ENCODE measurements at places on chromosomes 12 and 14.
A peak's percentile ranks its signal among the peaks of the same experiment; 100 is the strongest.

GRCh38 chr12:123602651-123603195, 824 bp downstream of the DDX55 start:
- DNase-seq, result peak; percentile 81

DNA sequence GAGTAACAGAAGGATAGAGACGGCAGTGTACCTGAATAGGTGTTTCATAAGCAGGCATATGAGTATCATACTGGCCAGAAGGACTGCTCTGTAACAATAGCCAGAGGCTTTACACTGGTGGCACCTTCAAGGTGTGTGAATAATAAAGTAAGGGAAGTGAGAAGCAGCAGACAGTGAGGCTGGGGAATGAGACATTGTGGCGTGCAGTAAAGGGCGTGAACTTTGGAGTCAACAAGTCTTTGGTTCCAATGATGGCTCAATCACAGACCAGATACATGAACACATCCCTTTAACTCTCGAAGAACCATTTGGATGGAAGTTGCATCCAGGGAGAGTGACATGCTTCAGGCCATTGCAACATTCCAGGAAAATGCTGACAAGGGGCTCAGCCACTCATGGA, 32.0 kb upstream of the CCND2 start:
- no peak for DNase-seq

DNA sequence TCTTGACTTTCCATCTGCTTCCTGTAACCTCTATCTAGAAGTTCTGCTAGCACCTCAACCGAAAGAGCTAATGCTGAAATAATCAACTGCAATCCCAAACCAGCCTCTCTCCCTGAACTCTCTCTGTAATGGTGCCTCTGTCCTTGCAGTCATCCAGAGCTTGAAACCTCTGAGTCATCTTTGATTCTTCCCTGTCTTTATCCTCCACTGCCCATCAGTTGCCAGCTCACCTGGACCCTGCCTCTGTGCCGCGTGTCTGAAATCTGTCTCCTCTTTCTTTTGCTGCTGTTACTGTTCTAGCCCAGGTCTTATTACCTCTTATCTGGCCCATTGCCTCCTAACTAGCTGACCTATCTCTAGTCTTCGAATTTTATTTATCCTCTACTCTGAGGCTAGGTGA, 15.5 kb downstream of the CLSTN3 start:
- DNase-seq, result peak; percentile 39

GRCh38 chr12:11870041-11870451, 200.7 kb upstream of the BCL2L14 start:
- no peak for DNase-seq

- no peak for DNase-seq
Measured at GRCh38 chr12:129245769-129246168, 392.5 kb downstream of the GLT1D1 start.

GRCh38 chr12:47742253-47742825, 16.3 kb downstream of the RAPGEF3 start:
- DNase-seq, result peak; percentile 87

DNA sequence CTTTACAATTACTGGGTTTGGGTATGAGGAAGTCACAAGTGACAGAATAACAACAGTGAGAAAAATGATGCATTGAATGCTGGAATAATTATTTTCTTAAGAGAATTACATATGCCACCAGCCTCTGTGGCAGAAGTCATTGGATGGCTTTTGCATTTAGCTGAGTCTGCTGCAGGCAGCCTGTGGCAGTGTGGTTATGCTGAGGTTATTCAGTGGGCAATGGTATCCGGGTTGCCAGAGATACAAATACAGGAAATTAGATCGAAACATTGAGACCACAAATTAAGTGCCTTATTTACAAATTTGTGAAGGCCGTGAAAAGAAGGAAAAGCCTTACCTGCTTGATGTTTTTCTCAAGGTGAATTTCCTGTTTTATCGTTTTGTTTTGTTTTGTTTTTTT, 1050.0 kb downstream of the GALC start:
- no peak for DNase-seq

DNA sequence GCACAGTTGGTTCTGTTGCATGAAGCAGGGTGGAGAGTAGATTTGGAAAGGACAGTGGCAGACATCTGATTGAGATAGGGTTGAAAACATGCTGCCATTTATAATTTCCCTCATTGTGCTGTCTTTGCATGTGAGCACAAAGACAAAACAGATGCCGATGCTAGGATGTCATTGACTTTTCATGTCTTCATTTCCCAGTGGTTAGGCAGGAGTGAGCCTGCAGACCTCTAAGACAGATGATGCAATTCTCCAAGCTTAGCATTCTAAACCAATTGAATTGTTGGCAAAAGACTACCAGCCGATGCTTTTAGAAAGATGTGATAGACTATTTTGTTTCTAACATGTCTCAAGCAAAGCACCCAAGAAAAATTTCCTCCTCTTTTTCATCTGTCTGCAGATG, 37.1 kb upstream of the PELI2 start:
- DNase-seq, result no peak

DNA sequence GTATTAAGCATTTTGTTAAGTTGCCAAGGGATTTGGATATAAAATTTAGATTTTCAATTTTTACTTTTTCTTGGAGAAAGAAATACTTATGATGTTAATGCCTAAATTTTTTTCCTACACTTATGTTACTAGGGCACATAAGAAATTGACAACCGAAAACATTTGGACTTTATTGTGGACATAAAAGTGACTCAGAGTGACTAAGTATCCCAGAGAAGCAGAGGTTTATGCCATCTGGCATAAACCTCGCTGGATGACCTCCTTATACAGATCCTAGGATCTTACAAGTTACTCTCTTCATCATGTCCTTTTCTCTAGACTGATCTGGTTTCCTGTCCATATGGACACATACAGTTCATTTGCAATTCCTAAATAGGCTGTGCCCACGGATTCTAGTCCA, 89.8 kb downstream of the RERG start:
- DNase-seq, result peak; percentile 9

- no peak for DNase-seq
Measured at GRCh38 chr12:78241446-78241845, 410.8 kb downstream of the NAV3 start.

GRCh38 chr12:4962539-4963486, 53.1 kb downstream of the KCNA1 start:
- no peak for DNase-seq

- peak; percentile 62 for DNase-seq
Measured at GRCh38 chr12:77325511-77326236, 260.3 kb upstream of the E2F7 start.

DNA sequence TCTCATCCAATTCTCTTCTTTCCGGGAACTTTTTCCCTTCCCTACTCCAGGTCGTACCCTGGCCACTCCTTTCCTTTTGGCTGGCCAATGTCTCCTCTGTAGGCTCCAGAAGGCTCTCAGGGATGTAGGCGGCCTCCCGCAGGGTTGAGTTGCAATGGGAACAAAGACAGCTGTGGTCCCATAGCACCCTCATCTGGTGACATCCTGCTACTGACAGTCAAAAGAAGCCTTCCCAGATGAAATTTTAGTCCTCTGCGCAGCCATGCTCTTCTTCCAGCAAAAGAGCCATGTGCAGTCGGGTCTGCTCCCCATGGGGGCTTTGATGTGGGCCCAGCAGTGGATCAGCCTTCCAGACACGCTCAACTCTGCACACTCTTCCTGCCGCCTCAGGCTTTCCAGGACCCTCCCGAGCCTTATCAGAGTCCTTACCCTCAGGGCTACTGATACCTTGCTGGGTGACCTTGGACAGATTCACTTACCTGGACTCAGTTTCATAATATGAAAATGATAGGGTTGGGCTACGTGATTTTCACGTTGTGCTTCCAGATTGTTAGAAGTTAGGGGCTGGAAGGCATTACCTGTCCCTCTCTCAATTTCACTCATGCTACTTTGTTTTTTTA, 5.5 kb upstream of the CELA1 start:
- peak; percentile 80 for DNase-seq

DNA sequence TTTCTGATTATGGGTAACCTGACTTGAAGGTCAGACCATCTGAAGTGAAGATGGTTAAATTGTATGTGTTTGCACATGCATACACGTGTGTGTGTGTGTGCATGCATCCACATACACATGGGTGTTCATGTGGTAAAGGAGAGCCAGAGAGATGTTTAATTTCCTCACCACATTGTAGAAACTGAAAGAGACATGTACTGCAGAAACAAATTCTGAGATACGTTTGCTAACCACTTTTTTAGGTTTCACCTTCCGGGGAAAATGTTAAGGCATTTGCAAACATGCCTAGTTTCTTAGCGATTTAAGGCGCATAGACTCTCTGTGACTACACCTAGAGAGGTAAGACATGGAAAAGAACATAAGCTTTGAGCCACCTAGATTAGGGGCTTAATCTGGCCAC, 362.9 kb downstream of the RAD51B start:
- DNase-seq, result no peak

GRCh38 chr14:64680013-64680713, 24.1 kb upstream of the PLEKHG3 start:
- no peak for DNase-seq

DNA sequence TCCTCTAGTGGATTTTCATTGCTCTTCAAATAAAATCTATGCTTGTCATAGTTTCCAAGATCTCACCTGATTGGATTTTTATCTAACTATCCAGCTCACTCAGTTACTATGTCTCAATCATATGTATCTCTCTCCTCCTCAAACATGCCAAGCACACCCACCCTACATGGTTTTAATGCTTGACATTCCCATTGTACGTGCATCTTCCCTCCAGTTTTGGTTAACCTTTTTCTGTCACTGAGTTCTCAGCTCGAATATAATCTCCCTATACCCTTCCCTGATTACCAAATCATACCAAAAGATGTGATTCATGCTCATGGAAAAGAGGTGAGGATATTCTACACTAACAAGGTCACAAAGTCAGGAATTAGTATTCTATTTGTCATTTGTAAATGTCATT, 12.0 kb upstream of the PTPRQ start:
- no peak for DNase-seq

- no peak for DNase-seq
Measured at GRCh38 chr14:45377166-45377565, 124.2 kb upstream of the MIS18BP1 start.

- DNase-seq, result no peak
Measured at GRCh38 chr14:101884934-101885576, 79.3 kb upstream of the DYNC1H1 start.

DNA sequence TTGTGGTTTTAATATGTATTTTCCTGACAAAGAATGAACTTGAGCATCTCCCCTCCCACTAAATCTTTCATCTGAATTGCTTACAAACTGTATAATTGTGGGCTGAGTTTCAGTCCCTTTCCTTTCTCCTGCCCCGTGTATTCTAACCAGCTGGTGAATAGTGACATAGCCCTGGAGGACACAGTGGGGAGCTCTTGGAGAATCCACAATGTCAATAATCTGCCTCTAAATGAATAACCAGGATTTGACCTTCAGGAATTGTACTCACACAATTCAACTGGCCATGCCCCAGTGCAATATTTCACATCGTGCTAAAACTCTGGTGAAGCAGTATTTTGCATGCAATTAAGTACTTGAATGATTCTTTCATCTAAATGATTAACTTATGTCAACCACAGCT, 177.2 kb downstream of the C12orf42 start:
- DNase-seq, result peak; percentile 66

GRCh38 chr12:4714879-4715278, 5.3 kb upstream of the GALNT8 start:
- DNase-seq, result no peak

GRCh38 chr12:16608946-16609539, 3.1 kb upstream of the LMO3 start:
- no peak for DNase-seq

GRCh38 chr12:79420146-79420618, 270.6 kb downstream of the PAWR start:
- peak; percentile 32 for DNase-seq

- DNase-seq, result no peak
Measured at GRCh38 chr14:100155049-100155621, 4.3 kb downstream of the DEGS2 start.

GRCh38 chr12:110862329-110862728, 15.5 kb downstream of the CCDC63 start:
- DNase-seq, result no peak

- peak; percentile 97 for DNase-seq
Measured at GRCh38 chr14:95515080-95515489, 1.4 kb downstream of the SYNE3 start.

DNA sequence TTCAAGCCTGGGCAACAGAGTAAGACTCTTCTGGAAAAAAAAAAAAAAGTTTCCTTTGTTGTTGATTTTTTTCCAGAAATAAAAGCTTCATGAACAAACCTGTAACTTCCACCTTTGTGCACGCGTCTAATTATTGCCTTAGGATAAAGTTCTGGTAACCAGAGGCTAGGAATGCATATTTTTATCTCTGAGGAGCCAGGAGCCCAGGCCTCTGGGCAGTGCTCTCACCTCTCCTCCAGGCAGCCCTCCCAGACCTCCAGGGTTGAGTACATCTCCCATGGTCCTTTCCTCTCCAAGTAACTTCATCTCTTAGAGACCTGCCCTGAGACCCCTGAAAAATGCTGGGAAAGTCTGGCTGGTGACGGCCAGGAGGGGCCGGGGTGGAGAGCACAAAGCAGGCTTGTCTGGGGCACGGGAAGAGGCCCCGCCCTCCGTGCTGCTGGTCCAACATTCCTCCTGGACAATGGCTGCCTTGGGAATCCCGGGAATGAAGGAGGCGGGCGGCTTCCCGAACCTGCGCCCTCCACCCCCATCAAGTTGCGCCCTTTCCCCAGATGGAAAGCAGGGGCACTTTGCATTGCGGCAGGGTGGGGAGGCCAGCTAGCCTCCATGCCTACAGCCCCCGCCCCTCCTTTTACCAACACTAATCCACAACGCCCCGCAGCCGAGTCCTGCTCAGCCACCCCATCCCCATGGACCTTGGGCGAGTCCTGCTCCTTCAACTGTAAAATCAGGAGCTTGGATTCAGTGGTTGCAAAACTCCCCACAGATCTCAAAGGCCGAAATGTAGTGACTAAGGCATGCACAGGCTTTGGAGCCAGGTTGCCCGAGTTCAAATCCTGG, 7.3 kb upstream of the FIGNL2 start:
- DNase-seq, result peak; percentile 97

- DNase-seq, result no peak
Measured at GRCh38 chr14:53881161-53881871, 75.3 kb downstream of the BMP4 start.

- no peak for DNase-seq
Measured at GRCh38 chr14:106268013-106268727, 741.8 kb downstream of the TMEM121 start.

DNA sequence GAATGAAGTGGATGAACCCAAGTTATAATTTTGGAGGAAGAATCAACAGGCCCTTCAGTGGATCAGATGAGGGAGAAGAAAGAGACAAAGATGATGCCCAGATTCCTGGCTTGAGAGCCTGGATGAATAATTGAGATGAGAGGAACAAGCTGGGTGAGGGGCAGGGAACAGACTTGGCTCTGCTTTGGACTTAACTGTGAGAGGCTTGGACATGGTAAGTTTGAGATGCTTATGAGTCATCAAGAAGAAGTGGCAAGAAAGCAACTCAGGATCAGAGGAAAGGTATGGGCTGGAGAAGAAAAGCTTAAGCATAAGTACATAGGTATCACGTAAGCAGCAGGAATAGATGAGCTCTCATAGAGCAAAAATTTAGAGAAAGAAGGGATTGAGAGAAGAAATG, 55.3 kb downstream of the FIGNL2 start:
- no peak for DNase-seq
